ENCODE measurements at places on chromosomes 1 and 21.

- DNase-seq = no peak
These were observed 745 bp upstream of the ANP32E start for GRCh38 chr1:150236614-150237100.

DNA sequence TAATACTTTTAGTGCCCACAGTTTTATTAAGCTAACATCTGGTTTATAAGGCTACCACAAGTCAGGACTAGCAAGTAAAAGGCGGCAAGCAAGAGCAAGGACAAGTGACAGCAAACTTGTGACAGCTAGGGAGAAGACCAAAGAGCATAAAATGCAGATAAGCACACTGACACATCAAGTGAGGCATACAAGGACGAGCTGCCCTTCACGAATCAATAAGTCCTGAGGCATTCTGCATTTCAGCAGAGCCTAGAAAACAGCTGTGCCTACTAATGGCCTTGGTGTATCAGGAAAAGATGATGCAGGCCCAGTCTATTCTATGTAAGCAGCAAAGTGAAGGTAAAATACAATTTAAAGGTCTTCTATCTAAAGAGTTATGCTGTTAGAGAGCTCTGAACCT, 74.8 kb downstream of the KRTAP19-8 start:
- DNase-seq = no peak

- no peak for DNase-seq
These were observed 85.0 kb upstream of the KCTD3 start for GRCh38 chr1:215482079-215482478.

DNA sequence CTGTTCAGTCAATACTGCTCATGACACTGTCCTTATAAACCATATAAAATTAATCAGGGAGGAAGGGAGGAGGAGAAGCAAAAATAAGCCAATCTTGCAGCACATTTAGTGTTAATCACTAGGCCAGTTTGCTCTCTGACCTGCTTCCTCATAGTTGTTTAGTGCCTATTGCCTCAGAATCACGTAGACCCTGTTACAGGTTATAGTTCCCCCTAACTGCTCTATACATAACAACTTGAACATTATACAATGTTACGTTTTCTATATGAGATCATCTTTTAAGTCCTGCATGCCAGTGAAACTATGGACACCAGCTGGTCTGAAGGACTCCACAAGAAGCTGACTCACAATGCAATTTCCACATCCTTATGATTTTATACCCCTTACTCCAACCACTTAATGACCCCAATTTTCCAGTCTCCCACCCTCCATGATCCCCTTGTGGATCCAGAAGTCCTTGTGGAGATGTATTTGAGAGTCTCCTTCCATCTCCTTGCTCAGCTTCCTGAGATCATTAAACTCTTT, 34.9 kb upstream of the TACSTD2 start:
- DNase-seq = no peak

GRCh38 chr1:30705698-30706097, 17.7 kb downstream of the MATN1 start:
- DNase-seq = no peak

DNA sequence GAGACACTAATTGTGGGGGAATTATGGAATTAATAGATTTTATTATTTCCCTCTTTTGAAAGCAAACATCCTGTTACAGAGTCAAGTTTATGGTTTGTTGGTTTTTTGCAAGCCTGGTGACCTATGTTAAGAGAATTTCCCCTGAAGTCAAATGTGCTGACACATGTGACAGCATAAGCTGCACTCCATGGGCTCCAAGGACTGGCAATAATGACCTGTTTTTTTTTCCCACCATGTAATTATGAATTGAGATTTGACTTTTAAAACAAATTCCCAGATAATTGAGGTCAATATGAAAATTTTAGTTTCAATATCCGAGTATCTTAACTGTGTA, 242.5 kb upstream of the SGIP1 start:
- no peak for DNase-seq

DNA sequence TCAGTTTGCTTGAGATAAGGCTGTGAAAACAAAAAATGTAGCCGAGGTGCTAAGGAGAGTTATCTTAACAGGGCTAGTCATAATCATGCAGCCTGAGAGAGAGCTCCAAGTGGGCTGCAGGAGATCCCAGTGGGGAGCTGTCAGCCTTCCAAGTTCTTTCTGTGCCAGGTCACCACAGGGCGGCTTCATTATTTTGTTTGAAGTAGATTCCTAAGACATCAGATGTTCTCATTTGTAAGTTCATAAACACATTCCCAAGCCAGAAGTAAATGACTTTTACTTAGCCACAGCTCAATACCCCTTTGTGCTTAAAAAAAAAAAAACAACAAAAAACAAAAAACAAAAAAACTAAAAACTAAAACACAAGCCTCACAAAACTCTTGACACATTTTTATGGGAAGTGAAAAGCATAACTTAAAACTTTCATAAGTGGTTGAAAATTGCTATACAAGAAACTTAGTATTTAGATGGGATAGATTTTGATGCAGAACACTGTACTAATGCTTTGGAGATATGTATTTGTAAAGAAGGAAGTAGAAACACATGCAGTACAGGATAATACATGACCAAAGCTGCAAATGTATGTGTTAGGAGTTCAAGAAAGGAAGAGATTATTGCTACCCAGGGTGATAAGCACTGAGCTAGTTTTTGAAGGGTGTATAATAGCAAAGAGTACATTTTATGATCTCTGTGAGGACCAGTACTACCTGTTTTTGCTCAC, 8.6 kb downstream of the CDC14A start:
- DNase-seq = no peak

DNA sequence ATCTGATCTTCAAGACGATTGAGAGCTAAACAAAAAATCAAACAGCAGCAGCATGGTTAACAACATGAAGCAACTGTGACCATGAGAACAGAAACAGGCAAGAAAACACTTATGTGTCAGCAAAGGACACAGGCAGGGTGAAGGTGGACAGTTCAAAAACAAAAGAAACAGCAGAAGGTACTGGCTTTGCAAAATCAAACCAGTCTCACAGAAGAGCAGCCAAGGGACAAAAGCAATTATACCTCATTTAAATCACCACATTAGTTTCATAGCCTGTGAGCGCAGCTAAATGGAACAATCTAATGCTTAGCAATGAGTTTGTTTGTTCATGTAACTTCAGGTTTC, 59.1 kb downstream of the CAPN2 start:
- DNase-seq = no peak

DNA sequence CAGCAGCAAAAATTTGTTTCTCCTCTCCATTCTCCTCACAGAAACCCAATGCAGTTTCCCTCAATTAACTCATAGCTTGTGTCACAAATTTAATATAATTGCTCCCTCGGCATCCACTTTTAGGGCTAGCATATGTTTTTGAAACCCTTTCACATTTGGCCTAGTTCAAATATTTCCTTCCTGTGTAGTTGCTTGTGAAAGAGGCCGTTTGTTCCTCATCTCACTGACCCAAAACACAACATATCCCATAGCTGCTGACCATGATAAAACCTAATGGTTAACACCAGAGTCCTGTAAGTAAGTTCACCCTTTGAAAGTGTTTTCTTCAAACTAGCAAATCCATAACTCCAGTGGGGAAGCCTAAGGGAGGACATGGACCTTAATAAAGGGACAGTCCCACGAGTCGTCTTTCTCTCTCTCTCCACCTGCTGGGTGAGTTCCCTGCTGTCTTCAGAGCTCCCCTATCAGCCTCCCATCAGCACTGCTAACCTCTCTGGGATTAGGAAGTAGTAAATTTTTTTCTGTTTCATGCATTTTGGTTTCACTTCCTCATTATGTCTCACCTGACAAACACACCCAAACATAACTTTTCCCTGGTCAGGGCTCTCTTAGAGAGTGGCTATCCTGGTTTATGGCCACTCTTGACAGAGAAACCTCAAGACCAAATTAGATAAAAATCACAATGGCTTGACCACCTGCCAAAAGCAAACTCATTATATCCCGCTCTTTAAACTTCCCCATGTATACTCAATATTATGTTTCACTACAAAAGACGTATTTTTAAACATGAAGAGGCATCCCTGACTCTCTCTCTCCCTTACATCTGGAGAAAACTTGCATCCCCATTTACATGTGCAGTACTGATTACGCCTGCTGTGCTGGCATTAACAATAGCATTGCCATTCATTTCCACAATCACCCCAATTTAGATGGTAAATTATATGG, 177.7 kb upstream of the HP1BP3 start:
- no peak for DNase-seq

GRCh38 chr1:7298749-7299151, 472.3 kb upstream of the VAMP3 start:
- no peak for DNase-seq

GRCh38 chr1:172269084-172269483, 151.4 kb upstream of the C1orf105 start:
- no peak for DNase-seq

DNA sequence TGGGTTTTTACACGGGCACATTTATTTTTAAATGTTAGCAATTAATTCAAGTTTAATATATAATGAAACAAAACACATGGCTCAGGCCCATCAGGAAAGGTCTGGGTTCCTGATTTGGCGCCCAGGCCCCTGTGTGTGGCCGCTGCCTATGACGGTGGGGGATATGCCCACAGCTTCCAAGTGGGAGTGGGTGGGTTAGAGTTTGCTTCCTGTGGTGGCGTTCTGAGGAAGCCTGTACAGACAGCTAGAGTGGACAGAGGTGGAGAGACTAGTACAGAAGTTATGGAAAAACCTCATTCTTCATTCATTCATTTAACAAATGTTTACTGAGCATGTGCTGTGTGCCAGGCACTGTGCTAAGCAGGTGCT, 22.4 kb upstream of the EPS8L3 start:
- DNase-seq = no peak

DNA sequence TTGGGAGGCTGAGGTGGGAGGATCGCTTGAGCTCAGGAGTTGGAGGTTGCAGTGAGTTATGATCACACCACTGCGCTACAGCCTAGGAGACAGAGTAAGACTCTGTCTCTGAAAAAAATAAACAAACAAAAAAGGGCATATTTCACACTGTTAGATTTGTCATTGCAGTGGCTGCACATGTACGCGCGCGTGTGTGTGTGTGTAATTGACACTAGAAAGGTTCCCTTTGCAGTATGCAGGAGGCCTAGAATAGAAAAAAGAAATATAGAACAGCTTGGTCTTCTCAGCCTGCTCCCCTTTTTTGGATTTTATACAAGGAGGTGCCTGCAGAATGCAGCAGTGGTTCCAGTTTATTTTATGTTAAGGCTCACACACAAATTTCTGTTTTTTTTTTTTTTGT, 8.6 kb downstream of the MACO1 start:
- no peak for DNase-seq

- no peak for DNase-seq
These were observed 137.8 kb downstream of the GREM2 start for GRCh38 chr1:240474133-240474614.

DNA sequence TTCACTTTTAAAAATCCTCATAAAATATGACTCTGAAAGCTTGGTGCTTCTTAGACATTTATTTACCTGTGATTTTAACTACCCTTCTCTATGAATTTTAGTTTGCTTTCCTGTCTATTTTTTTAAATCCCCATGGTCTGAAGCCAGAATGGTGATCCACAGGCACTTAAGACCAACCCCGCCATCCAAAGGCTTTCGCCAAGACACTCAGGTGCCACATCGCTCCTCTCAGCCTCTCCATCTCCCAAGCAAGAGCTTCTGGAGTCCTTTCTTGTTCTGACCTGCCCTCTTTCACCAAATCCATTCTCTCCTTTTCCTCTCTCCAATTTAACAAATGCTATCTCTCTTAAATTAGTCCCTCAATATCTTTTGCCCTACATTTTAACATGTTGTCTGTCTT, 464.6 kb downstream of the PCP4 start:
- DNase-seq = no peak

DNA sequence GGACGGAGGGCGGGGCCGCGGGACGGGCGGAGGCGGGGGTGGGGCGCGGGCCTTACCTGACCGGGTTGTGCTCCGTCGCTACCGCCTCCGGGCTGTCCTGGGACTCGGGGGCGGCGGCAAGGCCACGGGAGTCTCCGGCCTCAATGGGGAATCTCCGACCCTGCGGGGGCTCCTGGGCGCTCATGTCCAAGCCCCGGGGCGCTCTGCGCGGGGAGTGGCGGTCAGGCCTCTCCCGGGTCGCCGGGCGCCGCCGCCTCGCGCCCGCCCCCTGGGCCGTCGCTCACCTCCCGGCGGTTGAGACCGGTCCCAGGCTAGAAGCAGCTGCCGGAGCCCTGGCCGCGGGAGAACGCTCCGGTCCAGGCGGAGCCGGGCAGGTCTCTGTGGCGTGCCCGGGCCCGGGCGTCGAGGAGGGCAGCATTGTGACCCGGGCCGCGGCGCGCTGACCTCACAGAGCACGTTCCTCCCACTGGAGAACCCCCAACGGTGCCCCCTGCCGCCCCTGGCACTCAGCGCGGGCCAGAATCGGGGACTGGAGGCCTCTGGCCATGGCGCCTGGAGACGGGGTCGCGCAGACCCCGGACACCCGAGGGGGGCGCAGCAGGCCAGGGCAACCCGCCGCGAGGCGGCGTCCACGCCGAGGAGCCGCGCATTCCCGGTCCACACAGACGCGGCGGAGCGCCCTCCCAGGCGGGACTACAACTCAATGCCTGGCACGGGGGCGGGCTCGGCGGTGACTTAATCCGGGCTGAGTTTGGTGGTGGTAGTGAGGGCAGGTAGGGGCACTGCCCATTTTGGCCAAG, 411 bp downstream of the FAM229A start:
- DNase-seq = no peak

GRCh38 chr1:230820568-230820967, 47.8 kb downstream of the C1orf198 start:
- no peak for DNase-seq
